ENCODE measurements at places on chromosomes 7 and 10.
A peak's percentile ranks its signal among the peaks of the same experiment; 100 is the strongest.

DNA sequence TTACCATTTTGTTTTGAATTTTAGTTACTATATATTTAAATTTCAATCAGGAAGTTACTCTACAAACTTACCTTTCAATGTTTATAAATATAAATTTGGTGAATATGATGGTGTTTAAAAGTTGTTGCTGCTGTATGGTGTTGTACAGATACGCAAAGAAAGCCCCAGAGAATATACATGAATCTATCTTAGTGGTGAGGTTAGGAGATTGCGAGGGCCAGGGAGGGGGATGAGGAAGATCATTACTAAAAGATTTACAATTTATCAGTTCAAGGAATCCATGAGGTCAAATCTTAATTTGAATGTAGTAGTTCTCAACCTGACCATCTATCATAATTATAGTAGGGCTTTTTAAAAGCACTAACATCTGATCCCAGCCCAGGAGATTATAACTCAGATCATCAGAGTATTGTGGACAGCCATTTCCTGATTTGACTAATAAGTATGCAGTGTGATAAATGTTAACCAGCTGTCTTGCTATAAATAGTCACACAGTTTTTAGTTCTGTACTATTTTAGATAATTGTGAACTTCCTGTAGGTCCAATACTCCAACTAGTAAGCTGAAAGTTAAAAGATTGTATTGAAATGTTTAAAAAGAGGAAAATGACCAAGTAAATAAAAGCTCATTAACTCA, 23.6 kb downstream of the FAM3C start:
- DNase-seq: peak; percentile 40

- peak; percentile 89 for DNase-seq
Measured at GRCh38 chr7:105691680-105692564, 110.6 kb upstream of the EFCAB10 start.

DNA sequence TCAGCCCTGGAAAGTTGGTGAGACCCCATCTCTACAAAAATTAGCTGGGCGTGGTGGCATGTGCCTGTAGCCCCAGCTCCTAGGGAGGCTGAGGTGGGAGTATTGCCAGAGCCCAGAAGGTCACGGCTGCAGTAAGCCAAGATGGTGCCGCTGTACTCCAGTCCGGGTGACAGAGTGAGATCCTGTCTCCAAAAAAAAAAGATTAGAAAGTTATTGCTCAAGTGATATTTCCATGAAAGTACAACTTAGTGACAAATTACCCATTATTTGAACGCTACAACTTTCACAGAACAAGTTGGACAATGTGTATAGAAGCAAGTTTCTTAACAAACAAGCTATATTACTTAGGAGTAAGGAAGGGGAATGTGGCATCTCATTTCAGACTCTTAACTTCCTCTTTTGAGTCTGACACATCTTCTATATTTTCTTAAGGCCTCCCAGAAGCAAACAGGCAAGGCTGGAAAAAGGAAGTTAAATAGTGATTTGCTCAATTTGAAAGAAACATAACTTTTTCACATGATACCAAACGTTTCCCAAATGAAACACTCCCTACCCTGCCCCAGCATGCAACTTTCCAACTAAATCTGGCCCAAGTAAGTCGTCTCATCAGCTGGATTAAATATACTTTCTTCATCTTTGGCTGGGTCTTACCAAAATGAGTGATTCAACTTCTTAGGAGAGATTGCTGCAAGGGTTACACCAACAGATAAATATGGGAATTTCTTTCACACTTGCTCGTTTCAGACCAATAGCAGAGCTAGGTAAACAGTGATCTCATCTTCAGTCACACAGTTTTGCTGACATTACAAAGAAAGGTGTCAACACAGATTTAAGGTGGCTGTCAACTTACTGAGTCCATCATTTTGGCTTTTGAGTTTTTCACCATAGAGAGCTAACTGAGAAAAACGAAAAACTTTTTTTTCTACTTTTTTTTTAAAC, 66.3 kb upstream of the KLF6 start:
- DNase-seq: peak; percentile 67

GRCh38 chr7:911791-912480, 35.6 kb downstream of the GET4 start:
- no peak for DNase-seq

GRCh38 chr7:154892459-154892858, 110.5 kb downstream of the PAXIP1 start:
- DNase-seq: no peak

- DNase-seq: no peak
Measured at GRCh38 chr7:28478656-28479055, 66.3 kb downstream of the CREB5 start.
